Esophagus muscularis mucosa (tissue), 4 donors: ENCODE measurements at places on chromosomes 1 and 21. TPM values are rescaled to one million over a fixed set of nuclear protein-coding genes. Genes with fewer than 3 reads are reported as not detected.
A peak's percentile ranks its signal among the peaks of the same experiment; 100 is the strongest.

DNA sequence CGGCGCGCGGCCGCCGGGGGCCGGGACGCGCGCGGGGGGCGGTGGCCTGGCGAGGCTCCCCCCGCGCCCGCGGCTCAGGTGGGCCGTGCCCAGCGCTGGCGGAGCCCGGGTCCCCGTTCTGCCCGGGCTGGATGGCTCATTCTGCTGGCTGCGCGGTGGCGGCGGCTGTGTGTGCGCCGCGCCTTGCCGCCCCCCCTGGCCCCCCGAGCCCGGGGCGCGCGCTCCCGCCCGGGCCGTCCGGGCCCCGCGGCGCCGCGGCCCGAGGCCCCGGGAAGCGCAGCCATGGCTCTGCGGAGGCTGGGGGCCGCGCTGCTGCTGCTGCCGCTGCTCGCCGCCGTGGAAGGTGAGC lies at the start of gene EPHB2:
TSS of gene EPHB2 (plus strand) at position 139 of the 349 bp plus-strand sequence. CDS start at position 283, 144 bp downstream.
- no peak for DNase-seq
- peaks cover 60% of the 10 kb centered on the region for H3K27me3 ChIP-seq
- H3K4me3 ChIP-seq: peak within 1 kb of the TSS; percentile 51
- H3K4me1 ChIP-seq: peaks cover 25% of the 10 kb centered on the region

DNA sequence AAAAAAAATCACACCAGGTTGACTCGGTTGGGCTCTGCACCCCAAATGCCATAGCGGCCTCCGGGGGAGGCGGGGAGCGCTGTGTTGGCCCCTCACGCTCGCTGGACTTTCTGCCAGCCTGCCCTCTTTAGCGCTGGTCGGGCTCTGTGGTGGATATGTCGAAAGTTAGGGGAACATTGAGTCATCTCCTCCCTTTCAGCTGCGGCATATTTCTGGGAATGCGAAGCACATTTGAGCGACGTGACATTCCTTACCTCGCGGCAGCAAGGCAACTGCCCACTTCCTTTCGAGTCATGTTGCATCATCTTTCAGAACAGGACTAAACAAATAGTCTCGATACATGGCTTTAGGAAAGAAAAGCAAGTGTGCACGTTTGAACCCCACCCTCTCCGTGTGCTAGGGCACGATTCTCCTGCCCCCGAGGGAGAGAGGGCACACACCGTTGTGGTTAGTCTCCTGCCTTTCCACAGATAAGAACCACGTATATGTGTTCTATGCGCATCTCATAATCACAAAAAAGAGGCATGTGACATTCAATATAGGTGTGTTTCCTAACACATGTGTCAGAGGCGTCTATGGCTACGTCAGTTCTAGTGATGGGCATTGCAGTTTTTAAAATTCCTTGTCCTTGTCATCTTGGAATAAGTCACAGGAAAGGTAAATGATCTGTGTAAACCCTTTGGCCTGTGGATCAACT lies 105.9 kb upstream of the SLC45A1 start:
- H3K27me3 ChIP-seq: no peaks in the 10 kb centered on the region
- DNase-seq: no peak
- no peaks in the 10 kb centered on the region for H3K36me3 ChIP-seq
- peak overlapping the region; percentile 83 for H3K27ac ChIP-seq
- H3K4me3 ChIP-seq: no peak overlapping the region

DNA sequence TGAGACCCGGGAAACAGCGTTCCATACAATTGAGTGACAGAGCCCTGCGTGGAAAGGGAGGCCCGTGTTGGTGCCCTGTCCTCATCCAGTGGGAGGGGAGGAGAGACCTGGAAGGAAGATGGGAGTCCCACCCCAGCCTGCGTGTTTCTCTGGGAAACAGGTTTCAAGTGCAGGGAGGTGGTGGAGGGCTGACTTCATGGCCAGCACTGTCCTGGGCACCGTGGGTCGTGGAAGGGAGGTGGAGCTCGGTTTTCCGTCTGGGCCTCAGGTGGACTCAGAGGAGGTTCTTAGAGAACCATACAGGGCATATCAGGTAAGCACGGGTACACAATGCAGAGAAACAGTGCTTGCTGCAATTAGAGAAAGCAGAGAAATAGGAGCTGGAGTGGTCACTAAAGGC lies 222.6 kb downstream of the CAMTA1 start:
- H3K36me3 ChIP-seq: no peaks in the 10 kb centered on the region
- no peaks in the 10 kb centered on the region for H3K27me3 ChIP-seq
- H3K27ac ChIP-seq: no peak overlapping the region
- no peak overlapping the region for H3K4me3 ChIP-seq

GRCh38 chr1:111818081-111818480 lies 62.4 kb downstream of the DDX20 start:
- H3K27ac ChIP-seq: no peak overlapping the region
- H3K36me3 ChIP-seq: no peaks in the 10 kb centered on the region
- no peaks in the 10 kb centered on the region for H3K4me1 ChIP-seq
- no peak overlapping the region for H3K4me3 ChIP-seq

DNA sequence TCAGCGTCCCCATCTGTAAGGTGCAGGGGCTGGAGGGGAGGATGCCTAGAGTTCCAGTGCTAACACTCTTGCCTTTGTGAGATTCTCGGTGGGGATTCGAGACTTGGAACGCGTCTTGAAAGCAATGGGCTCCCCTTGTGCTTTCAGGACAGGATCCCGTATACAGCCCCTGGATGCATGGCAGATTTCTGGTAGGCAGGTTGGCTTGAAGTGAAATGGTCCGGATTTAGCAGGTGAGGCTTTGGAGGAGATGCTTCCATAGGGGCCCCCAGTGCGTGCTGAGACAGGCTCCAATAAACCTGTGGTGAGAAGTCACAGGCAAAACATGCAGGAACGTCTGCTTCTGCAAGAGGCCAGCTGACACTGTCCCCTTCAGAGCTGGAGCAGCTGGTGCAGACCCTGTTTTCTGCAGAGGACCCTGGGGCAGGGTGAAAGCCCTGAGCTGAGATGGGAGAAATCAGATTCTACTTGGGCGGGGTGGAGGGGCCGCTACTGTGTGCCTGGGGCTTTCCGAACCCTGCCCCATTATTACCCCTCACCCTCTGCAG lies 270.4 kb downstream of the PTPRU start:
- no peaks in the 10 kb centered on the region for H3K27me3 ChIP-seq
- DNase-seq: no peak
- no peaks in the 10 kb centered on the region for H3K36me3 ChIP-seq
- H3K4me1 ChIP-seq: peaks cover 10% of the 10 kb centered on the region
- H3K27ac ChIP-seq: no peak overlapping the region

DNA sequence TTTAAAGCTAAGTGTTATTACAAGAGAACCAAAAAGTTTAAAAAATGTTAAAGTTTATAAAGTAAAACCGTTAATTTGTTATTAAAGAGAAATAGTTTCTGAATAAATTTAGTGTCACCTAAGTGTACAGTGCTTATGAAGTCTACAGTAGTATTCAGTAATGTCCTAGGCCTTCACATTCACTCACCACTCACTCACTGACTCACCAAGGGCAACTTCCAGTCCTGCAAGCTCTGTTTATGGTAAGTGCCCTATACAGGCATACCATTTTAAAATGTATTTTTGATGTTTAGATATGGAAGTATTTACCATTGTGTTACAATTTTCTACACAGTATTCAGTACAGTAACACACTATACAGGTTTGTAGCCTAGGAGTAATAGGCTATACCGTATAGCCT lies 60.1 kb upstream of the GCLM start:
- H3K36me3 ChIP-seq: no peaks in the 10 kb centered on the region
- H3K27me3 ChIP-seq: no peaks in the 10 kb centered on the region
- peak; percentile 5 for DNase-seq
- H3K4me1 ChIP-seq: no peaks in the 10 kb centered on the region
- no peak overlapping the region for H3K27ac ChIP-seq

DNA sequence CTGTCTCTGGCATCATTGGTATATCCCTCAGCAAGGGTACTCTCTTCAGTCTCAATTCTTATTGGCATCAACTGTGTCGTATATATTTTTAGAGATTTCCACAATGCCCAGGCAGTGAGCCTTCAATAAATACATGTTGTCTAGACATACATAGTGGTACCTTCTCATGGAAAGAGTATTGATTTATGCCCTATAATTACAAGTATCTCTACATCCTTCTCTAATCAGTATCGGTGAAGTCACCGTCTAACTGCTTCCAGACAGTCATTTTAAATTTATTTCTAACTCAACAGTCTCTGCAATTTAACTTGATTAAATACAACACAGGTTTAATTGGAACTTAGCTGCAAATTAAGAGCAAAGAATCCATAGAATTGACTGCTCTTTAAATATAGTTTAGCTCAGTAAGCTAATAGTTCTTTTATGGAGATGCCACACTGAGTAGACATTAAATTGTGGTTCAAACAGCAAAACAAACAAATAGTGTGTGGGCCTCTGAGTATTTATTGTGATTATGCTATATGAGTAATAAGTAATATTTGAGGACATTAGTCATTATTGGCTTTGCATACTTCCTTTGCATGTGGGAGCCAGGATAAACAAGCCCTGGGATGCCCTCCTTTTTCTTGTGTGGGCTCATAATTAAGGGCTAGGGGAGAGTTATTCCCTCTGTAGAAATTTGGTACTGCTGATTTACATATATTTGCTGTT lies 126.9 kb upstream of the DUSP10 start:
- no peak overlapping the region for H3K27ac ChIP-seq
- H3K36me3 ChIP-seq: no peaks in the 10 kb centered on the region
- H3K4me3 ChIP-seq: no peak overlapping the region
- H3K27me3 ChIP-seq: no peaks in the 10 kb centered on the region
- H3K4me1 ChIP-seq: no peaks in the 10 kb centered on the region

DNA sequence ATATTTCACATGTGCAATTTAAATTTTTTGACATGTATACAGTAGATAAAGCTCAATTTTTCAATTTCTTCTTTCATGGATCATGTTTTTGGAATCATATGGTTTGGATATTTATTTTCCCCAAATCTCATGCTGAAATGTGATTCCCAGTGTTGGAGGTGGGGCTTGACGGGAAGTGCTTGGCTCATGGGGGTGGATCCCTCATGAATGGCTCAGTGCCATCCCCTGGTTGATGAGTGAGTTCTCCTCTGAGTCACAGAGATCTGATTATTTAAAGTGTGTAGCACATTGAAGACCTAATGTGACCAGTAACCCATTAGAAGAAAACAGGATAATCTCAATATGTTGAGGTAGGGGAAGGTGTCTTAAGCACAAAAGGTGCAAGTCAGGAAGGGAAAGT lies 9.1 kb upstream of the IFI16 start:
- H3K36me3 ChIP-seq: no peaks in the 10 kb centered on the region
- H3K27ac ChIP-seq: peak overlapping the region; percentile 85
- peak overlapping the region; percentile 60 for H3K4me3 ChIP-seq
- no peaks in the 10 kb centered on the region for H3K27me3 ChIP-seq
- peaks cover 10% of the 10 kb centered on the region for H3K4me1 ChIP-seq

DNA sequence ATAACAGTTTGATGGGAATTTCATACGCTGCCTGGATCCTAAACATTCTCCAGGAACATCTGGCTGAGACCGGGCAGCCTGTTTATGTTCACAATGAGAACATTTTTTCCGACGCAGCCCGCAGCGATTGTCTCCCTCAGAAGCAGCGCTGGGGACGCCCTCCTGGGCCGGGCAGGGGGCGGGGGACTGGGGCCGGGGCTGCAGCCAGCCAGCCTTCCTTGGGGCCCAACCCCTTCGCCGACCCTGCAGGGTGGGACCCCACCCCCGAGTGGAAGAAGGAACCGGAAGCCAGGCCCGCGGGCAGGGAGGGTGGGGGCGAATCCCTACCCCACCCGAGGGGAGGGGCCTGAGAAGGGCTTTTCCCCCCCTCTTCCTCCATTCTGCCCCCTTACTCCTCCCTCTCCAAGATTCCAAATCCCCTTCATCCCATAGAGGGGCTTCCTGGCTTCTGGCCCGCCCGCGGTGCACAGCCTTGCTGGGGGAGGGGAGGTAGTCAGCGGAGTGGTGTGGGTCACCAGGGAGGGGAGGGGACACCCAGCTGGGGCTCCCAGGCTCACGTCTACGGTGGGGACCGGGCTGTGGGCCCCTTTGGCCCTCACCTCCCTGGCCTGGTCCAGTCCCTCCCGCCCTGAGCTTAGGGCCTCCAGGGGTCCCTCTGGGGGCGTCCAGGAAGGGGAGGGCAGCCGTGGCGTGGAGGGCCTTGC lies 60.6 kb downstream of the WNT9A start:
- DNase-seq: peak; percentile 92
- H3K4me1 ChIP-seq: peaks cover 24% of the 10 kb centered on the region
- H3K27ac ChIP-seq: peak overlapping the region; percentile 95
- no peaks in the 10 kb centered on the region for H3K36me3 ChIP-seq
- peak overlapping the region; percentile 65 for H3K4me3 ChIP-seq
- peaks cover 5% of the 10 kb centered on the region for H3K27me3 ChIP-seq

DNA sequence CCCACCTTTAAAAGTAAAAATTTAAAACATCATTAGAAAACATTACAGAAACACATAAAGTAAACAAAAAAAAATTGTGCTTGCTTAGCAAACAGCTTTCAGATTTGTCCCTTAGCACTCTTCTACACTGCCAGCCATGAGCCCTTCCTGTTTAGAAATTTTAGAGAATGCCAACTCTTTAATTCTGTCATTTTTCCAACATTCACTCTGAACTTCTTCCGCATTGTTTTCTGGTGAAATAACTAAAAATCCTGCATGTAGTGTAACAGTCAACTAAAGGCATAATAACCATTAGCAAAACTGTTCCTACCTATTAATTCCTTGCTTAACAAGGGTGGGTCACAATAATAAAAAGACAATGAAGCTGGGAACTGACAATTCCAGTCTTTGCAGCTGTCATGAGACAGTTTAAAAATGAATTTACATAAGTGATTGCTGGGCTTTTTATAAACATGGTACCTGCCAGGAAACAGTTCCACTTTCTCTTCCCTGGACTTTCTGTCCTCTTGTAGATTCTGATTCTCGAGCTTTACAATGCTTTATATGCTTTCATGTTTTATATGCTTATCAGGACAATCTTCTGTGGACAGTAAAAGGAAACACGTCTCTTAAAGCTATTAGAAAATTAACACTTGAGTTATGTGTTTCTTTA lies 19.0 kb downstream of the GNG12 start:
- H3K4me1 ChIP-seq: peaks cover 84% of the 10 kb centered on the region
- no peaks in the 10 kb centered on the region for H3K27me3 ChIP-seq
- peak overlapping the region; percentile 84 for H3K27ac ChIP-seq
- DNase-seq: no peak
- H3K36me3 ChIP-seq: no peaks in the 10 kb centered on the region
- H3K4me3 ChIP-seq: peak overlapping the region; percentile 8

DNA sequence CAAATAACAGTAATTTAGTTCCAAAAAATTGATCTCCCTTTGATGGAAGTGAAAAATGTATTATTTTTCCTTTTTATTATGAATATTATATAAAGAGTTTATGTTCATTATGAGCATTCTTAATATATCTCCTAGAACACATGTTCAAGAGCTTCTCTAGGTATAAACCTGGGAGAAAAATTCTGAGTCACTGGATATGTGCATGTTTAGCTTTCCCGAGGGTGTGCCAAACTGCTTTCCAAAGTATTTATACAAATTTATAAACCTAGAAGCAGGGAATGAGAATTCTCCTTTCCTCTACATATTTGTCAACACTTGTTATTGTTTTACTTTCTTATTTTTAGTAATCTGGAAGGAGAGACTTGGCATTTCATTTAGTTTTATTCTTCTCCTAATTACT lies 25.0 kb downstream of the XCL2 start:
- peaks cover 21% of the 10 kb centered on the region for H3K4me1 ChIP-seq
- DNase-seq: no peak
- H3K27me3 ChIP-seq: no peaks in the 10 kb centered on the region
- no peak overlapping the region for H3K27ac ChIP-seq

The PDPN gene
- 11.6 TPM for total RNA-seq

The EXO1 gene
- not detected for total RNA-seq

The PBX1 gene
- total RNA-seq: 128 TPM

The HYI gene
- total RNA-seq: 44.7 TPM

The LCE2A gene
- not detected for total RNA-seq

The FCN3 gene
- 16.6 TPM for total RNA-seq
